ENCODE measurements at places on chromosomes 1 and 21. TPM values are rescaled to one million over a fixed set of nuclear protein-coding genes. Genes with fewer than 3 reads are reported as not detected.

GRCh38 chr1:29271724-29272123 is 35.4 kb downstream of the PTPRU start:
- DNase-seq, result peak; percentile 90

DNA sequence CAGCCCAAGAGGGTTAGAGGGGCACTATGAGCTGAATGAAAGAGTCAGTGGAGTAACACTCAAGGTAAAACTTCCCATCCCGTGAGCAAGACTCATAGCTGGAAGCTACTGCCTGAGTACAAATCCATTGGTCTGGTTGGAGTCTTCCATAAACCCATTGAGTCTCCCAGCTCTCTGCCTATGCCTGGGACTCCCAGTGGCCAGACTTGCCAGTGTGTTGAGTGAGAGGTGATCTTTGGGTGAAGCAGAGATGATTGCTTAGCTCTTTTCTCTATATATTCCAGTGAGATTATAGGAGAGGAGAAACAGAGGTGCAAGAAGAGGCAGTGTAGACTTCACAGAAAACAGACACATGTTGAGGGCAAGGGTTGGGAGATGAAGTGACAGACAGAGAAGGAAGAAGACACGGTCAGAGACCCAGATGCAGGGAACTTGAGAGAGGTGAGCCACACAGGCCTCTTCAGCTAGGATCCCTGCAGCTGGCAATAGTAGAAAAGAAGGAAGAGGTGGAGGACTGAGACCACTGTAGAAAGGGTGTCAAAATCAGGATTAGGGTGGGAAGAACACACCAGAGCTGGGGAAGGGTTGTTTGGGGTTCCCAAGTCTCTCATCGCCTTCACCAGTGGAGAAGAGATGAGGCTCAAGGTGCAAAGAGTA is 3.7 kb downstream of the FOXD2 start:
- peak; percentile 38 for DNase-seq

Gene KRTAP13-1
- total RNA-seq, result not detected

Gene CRABP2
- total RNA-seq, result 1.4 TPM

Gene LINGO4
- 0.12 TPM for total RNA-seq

GRCh38 chr1:73839922-73840321 is 358.1 kb downstream of the LRRIQ3 start:
- DNase-seq, result no peak

Gene CFHR5
- total RNA-seq, result not detected

DNA sequence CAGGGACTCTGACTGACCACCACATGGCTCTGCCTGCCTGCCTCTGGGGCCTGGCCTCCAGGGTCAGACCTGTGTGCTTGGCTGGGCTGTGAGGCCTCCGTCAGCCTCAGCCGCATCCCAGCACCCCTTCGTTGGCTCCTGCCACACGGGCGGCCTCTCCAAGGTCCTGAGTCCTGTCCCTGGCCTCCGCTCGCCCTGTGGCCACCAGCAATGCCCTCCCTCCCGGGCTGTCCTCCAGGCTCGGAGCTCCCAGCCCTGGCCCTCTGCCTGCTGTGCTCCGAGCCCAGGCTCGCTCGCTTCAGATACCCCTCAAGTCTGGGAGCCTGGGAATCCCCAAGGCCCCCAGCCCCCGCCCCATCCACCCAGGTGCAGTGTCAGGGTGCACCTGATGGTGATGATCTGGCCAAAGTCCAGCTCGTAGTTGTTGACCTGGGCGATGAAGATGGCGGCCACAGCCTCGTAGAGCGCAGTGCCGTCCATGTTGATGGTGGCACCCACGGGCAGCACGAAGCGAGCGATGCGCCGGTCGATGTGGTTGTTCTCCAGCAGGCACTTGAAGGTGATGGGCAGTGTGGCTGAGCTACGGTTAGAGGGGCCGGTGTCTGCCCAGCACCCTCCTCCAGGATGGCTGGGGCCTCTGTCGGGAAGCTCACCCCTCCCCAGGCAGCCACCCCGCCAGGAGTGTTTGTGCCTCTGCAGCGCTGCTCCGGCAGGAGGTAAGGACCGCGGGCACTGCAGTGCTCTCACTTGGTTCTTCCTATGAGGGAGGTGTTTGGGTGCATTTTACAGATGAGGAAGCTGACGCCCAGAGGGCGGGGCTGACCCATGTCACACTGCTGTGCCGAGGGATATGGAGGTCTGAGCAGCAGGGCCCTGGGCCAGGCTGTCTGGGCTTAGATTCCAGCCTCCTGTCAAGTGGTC is 28.5 kb downstream of the PODN start:
- DNase-seq, result peak; percentile 58

DNA sequence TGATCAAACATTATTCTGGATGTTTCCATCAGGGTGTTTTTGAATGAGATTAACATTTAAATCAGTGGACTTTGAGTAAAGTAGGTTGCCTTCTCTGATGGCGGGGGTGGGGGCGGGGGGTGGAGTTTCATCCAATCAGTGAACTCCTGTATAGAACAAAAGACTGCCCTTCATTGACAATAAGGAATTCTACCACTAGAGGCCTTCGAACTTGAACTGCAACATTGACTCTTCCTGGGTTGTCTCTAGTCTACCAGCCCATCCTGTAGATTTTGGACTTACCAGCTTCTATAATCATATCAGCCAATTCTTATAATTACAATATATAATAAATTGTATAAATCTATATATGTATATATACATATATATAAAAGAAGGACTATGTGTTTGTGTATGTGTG is 520.4 kb upstream of the CXADR start:
- DNase-seq, result no peak

GRCh38 chr1:82161700-82162141 is 361.0 kb downstream of the ADGRL2 start:
- peak; percentile 37 for DNase-seq

Gene SPRR2A
- not detected for total RNA-seq

DNA sequence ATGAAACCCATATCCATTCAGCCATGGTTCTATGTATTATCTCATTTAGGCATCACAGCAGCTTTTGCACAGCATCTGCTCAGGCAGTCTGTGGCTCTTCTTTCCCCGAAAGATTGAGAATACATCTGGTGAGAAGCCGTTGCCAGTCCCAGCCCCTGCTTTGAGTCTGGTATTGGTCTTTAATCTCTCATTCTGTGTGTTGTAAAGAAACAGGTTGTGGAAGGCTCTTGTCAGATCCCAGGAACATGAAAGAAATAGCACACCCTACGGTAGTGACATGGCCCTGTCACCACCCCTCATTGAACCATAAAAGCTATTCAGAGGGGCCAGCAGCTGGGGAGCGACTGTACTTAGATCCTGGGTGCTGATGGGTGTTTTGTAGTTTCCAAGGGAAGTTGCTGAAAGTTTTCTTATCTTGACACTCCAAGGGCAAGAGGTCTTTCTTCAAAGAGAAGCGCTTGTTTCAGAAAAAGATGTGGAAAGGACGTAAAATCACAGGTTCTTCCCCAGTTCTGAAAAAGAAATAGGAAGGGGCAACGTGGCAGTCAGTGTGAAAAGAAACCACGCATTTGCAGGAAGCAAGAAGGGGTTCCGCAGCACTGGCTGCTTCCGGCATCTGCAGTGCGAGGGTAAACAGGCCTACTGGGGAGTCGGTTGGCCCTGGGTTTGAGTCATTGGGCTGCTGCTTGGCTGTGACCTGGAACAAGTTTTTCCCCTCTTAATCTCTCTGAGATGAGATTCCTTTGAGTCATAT is 145.0 kb downstream of the DHRS3 start:
- no peak for DNase-seq

DNA sequence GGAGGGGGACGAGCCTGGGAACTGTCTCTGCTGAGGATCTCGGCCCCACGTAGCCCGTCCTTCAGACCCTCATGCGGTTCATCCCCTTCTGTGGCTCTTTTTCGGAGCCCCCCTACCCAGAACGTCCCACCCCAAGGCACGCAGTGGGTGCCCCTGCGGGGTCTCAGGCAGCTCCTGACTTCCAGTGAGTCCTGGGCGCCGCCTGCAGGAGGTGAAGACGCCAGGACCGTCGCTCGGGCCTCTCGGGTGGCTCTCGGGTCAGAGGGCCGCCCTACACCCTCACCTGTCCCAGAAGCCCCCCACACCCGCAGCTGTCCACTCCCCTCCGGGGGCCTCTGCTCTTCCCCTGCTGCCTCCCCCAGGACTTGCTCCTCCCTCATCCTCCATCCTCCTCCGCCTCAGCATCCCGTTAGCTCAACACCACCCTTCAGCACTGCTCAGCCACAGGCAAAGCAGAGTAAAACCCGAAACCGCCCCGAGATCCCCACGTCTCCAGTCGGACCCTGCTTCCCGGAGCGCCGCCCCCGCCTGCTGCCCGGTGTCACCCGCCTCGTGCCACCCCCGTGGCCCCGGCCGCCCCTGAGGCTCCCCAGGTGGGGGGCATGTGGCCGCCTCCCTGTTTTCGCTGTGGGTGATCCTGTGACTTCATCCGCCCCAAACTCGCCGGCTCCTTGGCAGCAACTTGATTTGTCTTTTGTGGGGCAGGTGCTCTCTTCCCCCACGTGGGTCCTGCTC is 13.3 kb upstream of the POFUT2 start:
- no peak for DNase-seq

- no peak for DNase-seq
Observed at GRCh38 chr1:59592924-59593323, 221.8 kb upstream of the HOOK1 start.

Gene C4BPB
- 9.6 TPM for total RNA-seq

DNA sequence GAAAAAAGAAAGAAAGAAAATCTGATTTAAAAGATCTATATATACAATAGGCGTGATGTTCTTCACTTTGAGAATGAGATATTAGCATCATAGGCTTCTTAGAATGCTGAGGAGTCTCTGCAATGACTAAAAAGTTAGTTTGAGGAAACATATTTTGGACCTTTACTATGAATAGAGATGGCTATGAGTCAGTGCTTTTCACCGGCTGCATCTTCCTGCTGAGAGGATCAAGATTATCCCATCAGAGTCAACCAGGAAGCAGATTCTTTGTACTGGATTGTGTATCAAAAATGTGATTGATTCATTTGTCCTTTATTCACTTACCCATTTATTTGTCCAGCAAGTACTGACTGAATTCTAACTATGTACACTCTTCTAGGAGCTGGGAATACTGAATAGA is 144.2 kb downstream of the KCNK2 start:
- no peak for DNase-seq

- DNase-seq, result no peak
Observed at GRCh38 chr1:62263006-62263813, 56.0 kb downstream of the KANK4 start.

Gene TCHHL1
- total RNA-seq, result not detected

- no peak for DNase-seq
Observed at GRCh38 chr1:243596431-243597062, 253.5 kb downstream of the AKT3 start.

- no peak for DNase-seq
Observed at GRCh38 chr1:167488786-167489185, 29.5 kb downstream of the CD247 start.

- DNase-seq, result no peak
Observed at GRCh38 chr1:12001249-12001917, 17.9 kb upstream of the MIIP start.

DNA sequence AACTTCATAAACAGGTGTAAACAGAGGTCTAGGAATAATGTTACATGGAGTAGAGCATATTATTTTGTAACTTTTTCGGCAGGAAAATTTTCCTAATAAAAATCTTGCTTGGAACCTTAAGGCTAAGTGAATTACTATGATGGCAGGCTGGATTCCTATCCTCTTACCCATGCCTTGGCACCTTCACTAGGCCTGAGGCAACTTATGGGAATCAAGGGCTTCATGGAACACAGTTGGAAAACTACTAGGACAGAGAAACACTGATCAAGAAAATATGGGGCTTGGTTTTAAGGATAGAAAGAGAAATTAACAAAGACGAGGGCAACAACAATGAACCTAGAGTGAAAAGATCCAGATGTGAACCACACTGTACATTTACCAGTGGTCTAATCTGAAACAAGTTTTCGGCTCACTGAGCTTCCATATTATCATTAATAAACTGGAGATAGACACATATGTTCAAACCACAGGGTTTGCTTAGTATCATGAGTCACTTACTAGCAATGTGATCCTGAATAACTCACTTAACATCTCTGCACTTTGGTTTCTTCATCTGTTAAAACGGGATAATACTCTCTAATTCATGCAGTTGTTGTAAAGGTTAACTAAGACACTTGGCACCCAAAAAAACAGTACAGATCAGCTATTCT is 68.5 kb downstream of the GPATCH2 start:
- DNase-seq, result no peak

GRCh38 chr1:218466341-218467010 is 121.3 kb downstream of the TGFB2 start:
- DNase-seq, result no peak

DNA sequence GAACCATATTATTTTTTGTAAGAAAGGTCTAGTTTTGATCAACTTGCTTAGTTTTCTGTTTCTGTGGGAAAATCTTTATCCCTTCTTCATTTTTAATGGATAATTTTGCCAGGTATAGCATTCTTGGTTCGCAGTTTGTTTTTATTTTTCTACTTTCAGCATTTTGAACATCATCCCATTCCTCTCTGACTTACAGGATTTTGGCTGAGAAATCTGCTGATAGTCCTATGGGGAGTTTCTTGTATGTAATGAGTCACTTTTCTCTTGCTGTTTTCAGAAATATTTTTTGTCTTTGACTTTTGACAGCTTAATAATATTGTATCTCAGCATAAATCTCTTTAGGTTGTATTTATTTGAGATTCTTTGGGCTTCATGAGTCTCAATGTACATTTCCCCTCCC is 389.1 kb downstream of the PBX1 start:
- DNase-seq, result no peak

- DNase-seq, result no peak
Observed at GRCh38 chr1:17665950-17666720, 89.0 kb upstream of the ACTL8 start.

- no peak for DNase-seq
Observed at GRCh38 chr1:167629681-167630567, at the start of gene RCSD1. RCSD1 (plus strand) TSS chr1:167630232; CDS start chr1:167630424, 192 bp downstream.

DNA sequence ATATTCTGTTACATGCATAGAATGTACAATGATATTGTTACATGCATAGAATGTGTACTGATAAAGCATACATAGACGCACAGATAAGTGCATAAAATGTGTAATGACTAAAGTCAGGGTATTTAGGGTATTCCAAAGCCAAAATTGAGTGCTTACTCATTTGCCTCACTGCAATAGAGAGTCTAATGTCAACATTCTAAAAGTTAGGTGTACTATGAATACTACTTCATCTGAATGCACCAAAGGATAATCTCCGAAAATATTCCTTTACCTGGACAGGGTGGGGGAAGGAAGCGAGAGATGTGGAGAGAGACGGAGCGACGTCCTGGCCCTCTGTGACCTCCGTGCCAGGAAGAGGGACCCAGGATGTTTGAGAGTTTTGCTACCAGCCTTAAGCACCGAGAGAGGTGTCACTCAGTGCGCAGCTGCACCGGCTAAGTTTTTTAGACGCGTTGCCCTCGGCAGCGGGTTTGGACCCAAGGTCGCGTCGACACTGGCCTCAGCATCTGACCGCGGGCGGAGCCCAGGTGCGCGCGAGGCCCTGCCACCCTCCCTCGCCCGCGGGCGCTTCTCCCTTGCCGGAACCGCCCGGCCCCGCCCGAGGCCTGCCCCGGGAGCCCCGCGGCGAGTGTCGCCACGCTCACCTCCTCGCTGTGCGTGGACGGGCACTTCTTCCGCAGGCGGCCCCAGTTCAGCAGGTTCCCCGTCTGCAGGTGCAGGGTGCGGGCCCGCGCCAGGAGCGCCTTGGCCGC is 660 bp downstream of the GCLM start:
- peak; percentile 63 for DNase-seq
